ENCODE measurements at places on chromosomes 2 and 18.

GRCh38 chr2:154555710-154556109 lies 142.8 kb upstream of the KCNJ3 start:
- DNase-seq = no peak

- DNase-seq = no peak
Observed at GRCh38 chr18:56235481-56236013, 402.8 kb downstream of the TXNL1 start.

GRCh38 chr2:102515851-102516250 lies 42.8 kb downstream of the SLC9A4 start:
- no peak for DNase-seq

GRCh38 chr2:127558911-127559310 lies 23.4 kb downstream of the MYO7B start:
- no peak for DNase-seq

DNA sequence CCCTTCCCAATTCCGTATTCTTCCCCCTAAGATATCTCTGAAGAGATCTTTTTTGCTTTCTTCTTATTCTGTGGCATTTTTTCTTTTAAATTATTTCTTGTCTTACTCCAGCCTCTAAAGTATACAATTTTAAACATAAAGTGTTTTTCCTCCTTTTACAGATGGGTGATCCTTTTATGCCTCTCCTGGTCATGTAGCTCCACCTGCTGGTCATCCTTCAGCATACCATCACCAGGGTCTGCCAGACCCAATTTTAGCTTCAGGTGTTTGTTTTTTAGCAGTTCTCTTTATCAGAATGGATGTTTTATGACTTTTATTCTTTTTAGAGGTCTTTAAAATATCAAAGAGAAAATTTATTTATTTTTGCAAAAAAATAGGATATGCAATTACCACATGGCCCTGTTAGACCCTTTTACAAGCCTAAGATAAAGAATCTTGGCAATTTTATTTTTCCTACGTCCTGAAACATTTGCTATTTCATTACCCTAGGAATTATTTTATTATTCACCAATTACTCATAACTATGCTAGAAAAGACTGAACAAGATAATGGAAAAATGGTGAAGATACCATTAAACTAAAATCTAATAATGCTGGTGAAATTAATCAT lies 55.5 kb downstream of the PIGN start:
- DNase-seq = peak; percentile 68

GRCh38 chr2:151775057-151775740 lies 40.9 kb upstream of the NEB start:
- DNase-seq = no peak

Data from activated CD4-positive, alpha-beta T cell treated with anti-CD3 and anti-CD28 coated beads for 4 hours (primary cell).